ENCODE measurements at places on chromosomes 1 and 21.

- no peak for DNase-seq
These were observed 564.3 kb upstream of the NEGR1 start for GRCh38 chr1:72846476-72847278.

- no peak for DNase-seq
These were observed 603.2 kb downstream of the SMYD3 start for GRCh38 chr1:245903851-245904250.

DNA sequence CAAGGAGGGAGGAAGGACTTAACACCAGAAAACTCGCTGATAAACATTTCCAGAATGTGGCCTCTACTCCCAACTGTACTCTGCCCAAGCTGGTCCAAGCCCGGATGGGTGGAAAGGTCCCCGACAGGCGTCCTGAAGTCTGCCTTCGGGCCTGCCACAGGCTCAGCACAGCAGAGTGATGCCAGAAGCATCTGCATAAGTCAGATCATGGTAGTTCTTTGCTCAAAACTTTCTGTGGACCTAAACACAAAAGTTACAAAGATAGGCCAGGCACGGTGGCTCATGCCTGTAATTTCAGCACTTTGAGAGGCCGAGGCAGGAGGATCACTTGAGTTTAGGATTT lies 790 bp upstream of the UTS2 start:
- no peak for DNase-seq

- peak; percentile 60 for DNase-seq
These were observed 23.8 kb upstream of the LRRC8C start for GRCh38 chr1:89608984-89609725.

DNA sequence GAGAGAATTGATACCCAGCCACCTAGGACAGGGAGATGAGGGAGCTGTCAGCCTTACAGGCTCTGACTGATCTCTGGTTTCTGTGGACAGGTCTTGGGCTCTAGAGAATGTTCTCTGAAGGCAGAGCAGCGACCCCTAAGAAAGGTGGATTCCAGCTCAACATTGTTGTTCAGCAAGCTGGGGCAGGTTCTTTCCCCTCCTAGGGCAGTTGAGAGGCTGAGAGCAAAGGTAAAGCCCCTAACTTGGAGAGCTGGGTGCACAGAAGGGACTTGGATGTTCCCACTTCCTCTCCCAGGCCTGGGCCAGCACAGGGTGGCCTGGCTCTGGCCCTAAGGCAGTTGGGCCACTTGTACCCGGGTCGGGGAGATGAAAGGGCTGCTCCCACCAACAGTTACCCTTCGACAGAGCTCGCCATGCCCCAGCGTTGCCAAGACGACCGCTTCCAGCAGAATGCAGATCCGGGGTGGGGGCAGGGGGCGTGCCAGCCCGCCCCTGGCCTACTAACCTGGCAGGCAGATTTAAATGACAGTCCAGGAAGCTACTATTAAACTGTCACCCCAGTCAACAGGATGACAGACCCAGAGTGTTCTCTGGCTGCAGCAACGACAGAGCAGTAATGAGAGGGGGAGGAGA lies 31.6 kb downstream of the LRP8 start:
- no peak for DNase-seq

GRCh38 chr1:6006882-6007281 lies 14.7 kb upstream of the NPHP4 start:
- DNase-seq, result no peak

- no peak for DNase-seq
These were observed 72.6 kb upstream of the HMGB4 start for GRCh38 chr1:33791251-33791650.

GRCh38 chr1:143691400-143691891 lies 280.3 kb downstream of the FAM72C start:
- no peak for DNase-seq

DNA sequence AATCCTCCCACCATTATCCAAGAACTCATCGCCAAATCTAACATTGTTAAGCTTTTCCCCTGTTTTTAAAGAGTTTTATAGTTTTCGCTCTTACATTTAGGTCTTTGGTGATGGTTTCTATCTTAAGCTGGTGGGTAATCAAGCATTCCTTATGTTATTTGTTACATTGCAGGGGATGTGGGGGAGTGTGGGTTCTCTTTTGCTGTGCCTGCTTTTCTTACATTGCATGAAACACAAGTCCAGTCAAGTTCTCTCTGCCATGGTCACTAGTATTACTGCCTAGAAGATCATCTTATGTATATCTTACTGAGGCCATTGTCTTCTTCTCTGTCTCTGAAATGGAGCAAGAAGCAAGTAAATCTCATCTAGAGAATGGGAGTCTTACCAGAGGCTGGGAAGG lies 27.3 kb upstream of the S100A7 start:
- no peak for DNase-seq

DNA sequence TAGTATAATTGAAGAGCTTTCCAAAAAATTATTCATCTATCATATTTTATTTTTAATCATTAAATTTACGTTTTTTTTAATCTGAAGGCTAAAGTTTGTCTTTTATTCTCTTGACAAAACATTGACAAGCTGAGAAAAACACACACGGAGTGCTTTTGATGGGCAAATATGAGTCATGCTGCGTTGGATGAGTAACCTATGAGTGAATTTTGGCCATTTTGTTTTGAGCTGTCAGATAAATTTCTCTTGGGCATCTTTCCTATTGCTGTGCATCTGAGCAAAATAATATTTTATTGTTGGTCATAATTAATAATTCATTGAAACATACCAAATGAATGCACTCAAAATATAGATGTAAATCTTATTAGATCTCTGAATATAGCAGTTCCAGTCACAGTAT lies 1144.1 kb upstream of the ADGRL2 start:
- no peak for DNase-seq

DNA sequence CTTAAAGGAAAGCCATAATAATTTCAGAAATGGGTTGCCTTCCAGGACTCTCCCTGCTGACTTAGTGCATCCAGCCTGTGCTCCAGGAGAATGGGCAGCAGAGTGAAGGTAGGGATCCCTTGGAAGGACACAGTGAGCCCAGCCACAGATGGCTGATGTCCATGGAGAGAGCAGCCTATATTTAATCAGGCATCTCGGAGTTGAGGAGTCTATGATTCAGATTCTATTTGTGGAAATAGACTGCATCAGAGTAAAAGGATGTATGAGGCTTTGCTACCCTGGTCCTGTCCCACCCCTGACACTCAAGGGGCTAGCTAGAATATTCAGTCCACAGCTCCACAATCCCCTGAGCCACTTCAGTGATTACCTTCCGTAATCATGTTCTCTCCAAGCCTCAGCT lies 43.8 kb upstream of the PBX1 start:
- no peak for DNase-seq

- no peak for DNase-seq
These were observed 23.2 kb downstream of the ILDR2 start for GRCh38 chr1:166952002-166952746.

- DNase-seq, result no peak
These were observed at the start of gene CHI3L2 for GRCh38 chr1:111227434-111227833. TSS of gene CHI3L2 (plus strand) at chr1:111227713. CDS start at chr1:111227730, 17 bp downstream.

- no peak for DNase-seq
These were observed 394.8 kb downstream of the LMX1A start for GRCh38 chr1:164961715-164962114.

GRCh38 chr1:53362851-53363642 lies 35.2 kb upstream of the LRP8 start:
- no peak for DNase-seq

GRCh38 chr1:5650283-5651026 lies 341.8 kb downstream of the NPHP4 start:
- no peak for DNase-seq

- DNase-seq, result no peak
These were observed 179.0 kb downstream of the EIF4G3 start for GRCh38 chr1:20997602-20998224.

GRCh38 chr1:31447210-31447609 lies 34.2 kb downstream of the SERINC2 start:
- no peak for DNase-seq

GRCh38 chr1:165392634-165393571 lies 36.4 kb upstream of the LMX1A start:
- peak; percentile 92 for DNase-seq
